ENCODE measurements at places on chromosomes 16 and 17.
A peak's percentile ranks its signal among the peaks of the same experiment; 100 is the strongest.

- peak; percentile 55 for DNase-seq
Observed at GRCh38 chr17:16027708-16028584, 28.3 kb downstream of the TTC19 start.

DNA sequence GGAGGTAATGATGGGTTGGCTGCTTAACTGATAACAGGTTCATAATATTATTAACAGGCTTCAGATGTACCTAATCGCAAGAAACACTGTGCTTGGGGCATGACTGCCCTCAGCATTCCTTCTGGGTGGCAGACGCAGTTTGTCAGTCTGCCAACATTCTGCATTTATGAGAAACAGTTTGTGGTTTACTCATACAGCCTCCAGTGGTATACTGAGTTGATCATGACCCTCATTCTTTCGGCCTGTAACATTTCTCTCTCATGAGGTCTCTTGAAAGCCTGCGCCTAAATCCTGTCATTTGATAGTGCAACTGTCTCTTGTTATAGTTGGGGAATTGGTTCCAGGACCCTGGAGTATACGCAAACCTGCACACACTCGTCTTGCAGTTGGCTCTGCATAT is 4.9 kb upstream of the RUSF1 start:
- no peak for DNase-seq

DNA sequence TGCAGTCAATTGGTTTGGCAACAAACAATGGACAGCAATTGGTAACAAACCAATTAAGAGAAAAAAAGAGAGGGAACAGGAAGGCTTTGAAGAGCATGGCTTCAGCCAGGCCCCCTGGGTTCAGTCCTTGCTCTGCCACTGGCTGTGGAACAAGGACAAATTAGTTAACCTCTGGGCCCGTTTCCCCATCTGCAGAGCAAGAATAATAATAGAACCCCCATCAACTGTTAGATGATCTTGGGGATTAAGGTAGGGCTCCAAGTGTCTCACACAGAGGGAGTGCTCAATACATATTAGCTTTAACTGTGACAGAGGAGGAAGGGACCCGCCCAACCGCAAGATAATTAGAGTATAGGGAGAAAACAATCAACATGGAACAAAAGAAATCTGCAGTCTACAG is 55.2 kb downstream of the PECAM1 start:
- no peak for DNase-seq

DNA sequence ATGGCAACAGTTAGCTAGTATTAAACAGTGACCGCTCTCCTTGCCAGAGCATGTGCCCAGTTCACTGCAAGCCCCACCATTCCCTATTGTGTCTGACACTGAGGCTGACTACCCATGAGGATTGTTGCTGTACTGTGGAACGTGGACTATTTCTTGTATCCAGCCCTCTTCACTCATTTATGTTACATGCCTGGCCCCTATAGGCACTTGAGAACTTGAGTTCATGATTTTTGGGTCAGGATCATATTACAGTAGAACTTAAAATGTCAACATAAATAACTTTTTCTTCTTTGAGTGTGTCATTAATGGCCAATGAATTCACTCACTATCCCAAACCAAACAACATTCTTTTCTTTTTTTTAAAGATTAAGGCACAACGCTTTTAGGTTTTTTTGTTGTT is 55.7 kb downstream of the LYRM1 start:
- DNase-seq: no peak

- DNase-seq: no peak
Observed at GRCh38 chr17:22265807-22266206, 573.5 kb downstream of the KCNJ18 start.

DNA sequence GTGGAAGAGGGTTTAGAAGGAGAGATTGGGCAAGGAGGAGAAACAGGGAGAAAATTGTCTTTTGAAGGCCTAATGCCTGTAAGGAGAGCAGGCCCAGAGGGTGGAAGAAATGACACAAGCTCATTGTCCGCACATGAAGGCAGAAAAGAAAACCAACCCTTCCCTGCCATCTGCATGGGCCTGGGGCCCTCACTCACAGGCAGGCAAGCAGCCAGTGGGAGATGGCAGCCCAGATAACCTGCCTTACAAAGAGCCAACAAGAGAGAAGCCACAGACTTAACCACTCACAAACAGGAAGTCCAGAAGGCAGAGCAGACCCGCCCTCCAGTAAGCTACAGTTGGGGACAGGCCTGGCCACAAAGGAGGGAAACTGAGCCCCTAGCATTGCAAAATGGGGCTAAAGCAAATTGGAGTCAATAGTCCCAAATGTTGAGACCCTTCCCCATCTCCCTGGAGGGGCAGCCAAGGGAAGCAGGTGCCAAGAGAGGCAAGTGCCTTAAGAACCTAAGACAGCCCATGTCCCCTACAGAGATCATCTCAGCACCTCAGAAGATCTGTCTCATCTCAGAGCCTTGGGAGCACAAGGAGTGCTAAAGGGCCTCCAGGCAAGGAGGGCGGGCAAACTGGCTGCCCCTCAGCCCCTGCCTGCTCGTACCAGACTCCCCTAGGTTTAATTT is 7.3 kb upstream of the TSPOAP1 start:
- peak; percentile 44 for DNase-seq

DNA sequence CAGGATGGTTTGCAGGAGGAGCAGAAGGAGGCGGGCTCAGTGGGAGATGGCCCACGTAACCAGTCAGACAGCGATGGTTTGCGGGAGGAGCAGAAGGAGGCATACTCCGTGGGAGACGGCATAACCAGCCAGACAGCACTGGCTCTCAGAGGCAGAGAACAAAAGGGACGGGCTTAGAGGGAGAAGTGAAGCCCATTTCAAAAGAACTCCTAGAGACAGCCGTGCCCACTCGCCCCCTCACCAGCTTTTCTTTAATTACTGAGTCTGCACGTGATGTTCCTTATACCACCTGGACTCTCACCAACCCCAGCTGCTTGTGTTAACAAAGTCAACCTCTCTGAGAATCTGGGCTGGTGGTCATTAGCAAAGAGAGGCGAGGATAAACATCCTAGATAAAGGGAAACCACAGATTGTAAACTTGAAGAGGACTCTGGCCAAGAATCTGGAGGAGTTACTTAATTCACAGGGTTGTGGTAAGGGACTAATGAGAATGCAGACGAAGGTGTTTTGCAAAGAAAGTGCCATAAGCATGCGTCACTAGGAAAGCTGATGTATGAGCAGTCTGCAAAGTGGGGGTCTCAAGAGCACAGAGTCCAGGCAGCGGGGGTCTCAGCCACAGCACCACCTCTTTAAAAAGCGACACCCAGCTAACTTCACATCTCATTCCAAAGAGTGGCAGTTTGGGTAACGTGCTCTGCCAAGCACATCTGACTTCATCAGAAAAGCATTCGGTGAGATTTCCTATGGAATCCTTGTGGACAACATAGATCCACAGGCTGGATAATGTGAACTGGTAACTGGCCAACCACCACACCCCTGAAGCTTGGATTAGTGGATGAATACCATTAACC is 51.7 kb downstream of the NXN start:
- DNase-seq: no peak

- DNase-seq: peak; percentile 45
Observed at GRCh38 chr17:48351911-48352332, 78.1 kb downstream of the SKAP1 start.

GRCh38 chr16:578870-579405 is 9.2 kb downstream of the PIGQ start:
- peak; percentile 36 for DNase-seq

- peak; percentile 64 for DNase-seq
Observed at GRCh38 chr17:49694847-49695697, 12.7 kb downstream of the SLC35B1 start.

DNA sequence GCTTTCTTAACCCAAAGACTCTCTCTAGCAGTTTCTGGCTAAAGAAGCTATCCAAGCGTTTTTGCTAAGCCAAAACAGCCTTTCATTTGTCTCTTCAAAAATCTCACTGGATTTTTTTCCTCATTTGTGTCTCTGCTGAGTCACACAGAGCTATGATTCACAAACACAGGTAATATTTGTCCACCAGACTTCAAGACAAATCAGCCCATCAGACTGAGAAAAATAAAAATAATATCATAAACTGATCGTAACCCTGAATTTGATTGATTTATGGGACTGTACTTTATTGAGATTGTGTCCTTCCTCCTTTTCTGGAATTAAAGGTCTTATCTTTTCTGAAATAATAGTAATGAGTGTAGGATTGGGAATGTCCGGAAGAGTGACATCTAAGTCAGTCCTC is 25.8 kb downstream of the TRIM16 start:
- no peak for DNase-seq

DNA sequence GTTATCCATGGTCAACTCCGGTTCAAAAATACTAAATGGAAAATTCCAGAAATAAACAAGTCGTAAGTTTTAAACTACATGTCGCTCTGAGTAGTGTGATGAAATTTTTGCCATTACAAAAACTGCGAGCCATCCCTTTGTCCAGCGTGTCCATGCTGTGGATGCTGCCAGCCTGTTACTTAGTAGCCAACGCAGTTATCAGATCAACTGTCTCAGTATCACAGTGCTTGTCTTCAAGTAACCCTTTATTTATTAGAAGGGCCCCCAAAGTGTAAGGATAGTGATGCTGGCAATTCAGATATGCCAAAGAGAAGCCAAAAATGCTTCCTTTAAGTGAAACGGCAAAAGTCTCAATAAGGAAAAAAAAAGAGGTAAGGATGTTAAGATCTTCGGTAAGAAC is 23.9 kb downstream of the SNN start:
- DNase-seq: no peak

DNA sequence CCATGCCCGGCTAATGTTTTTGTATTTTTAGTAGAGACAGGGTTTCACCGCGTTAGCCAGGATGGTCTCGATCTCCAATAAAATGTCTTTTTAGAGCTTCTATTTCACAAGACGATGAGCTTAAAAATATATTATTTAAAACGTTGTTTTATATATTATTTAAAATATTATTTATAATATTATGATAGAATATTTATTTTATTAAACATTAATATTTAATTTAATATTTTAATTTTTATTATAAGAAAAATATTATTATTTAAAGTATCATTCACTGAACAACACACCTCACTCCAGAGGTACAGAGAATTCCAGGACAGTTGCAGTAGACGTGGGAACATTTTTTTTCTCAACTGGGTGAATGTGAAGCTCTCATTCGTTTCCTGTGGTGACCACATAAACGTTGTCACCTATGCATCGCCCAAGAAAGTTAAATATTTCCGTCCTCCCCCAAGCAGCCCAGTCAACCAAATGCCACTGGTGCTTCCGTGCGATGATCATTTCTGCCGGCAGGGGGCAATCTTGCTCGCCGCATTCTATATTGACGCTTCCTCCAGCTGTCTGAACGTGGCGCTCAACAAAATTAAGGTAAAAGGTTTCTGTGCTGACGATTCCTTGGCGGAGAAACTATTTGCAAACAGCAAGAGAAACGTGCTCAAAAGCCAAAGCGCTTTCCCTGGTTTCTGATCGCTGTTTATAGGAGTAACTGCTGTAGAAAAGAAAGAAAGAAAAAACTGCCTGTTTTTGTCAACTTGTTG is 41.7 kb upstream of the PRSS54 start:
- DNase-seq: peak; percentile 68

- no peak for DNase-seq
Observed at GRCh38 chr16:67883146-67883871, 1.4 kb upstream of the NRN1L start.

GRCh38 chr17:79808763-79809529 is 12.1 kb upstream of the CBX8 start:
- no peak for DNase-seq

DNA sequence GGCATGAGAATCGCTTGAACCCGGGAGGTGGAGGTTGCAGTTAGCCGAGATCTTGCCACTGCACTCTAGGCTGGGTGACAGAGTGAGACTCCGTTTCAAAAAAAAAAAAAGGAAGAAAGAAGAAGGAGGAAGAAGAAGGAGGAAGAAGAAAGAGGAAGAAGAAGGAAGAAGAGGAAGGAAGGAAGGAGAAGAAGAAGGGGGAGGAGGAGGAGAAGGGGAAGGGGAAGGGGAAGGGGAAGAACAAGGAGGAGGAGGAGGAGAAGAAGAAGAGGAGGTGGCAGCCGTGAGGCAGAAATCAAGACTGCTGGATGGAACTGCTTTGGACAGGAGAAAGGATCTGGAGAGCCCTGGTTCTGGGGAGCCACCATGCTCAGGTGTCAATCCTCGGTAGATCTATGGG is 29.7 kb upstream of the PEMT start:
- no peak for DNase-seq

Data from CD8-positive, alpha-beta memory T cell (primary cell).